ENCODE measurements at places on chromosomes 12 and 14.

DNA sequence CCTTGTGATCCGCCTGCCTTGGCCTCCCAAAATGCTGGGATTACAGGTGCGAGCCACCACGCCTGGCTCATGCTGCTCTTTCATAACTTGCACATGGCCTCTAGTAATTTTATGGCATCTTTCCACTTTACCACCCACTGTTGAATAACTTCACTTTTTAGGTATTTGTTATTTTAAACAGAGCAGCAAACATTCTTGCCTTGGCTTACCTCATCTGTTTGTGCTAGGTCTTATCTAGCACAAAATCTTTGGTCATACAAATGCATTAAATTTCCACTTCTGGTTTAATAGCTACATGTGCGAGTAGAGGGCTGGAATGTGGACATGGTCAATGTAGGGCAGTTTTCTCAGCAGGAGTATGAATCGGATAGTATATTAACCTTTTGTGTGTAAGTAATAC lies 38.8 kb upstream of the ATF7IP start:
- DNase-seq = no peak

- DNase-seq = no peak
Observed at GRCh38 chr12:74984631-74985030, 225.0 kb downstream of the KCNC2 start.

DNA sequence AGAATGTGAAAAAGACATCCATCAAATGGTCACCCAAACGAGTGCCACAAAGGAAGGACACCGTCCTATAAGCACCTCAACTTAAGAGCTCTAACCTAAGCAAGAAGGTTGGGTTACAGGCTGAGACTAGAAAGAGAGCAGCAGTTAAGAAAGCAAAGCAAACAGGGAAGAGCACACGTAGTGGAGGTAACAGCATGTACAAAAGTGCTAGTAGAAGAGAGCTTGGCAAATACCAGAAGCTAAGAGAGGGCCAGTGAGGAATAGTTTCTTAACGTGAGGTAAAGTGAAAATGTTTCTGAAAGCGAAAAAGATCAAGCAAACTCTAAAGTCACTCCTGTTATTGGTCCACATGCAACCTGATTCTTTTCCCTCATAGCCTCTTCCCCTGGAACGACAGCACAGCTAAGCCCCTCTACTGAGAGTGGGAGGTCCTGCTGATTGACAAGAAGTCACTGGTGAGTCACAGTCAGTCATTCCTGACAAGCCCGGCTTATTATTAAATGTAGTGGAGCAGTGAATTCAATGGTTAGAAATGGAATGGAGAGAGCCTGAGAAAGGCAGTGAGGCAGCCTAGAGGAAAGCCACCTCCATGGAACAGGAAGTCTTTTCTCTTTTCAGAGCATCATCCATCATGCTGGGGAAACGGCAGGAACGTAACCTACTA lies 204.4 kb downstream of the SLC25A21 start:
- no peak for DNase-seq

DNA sequence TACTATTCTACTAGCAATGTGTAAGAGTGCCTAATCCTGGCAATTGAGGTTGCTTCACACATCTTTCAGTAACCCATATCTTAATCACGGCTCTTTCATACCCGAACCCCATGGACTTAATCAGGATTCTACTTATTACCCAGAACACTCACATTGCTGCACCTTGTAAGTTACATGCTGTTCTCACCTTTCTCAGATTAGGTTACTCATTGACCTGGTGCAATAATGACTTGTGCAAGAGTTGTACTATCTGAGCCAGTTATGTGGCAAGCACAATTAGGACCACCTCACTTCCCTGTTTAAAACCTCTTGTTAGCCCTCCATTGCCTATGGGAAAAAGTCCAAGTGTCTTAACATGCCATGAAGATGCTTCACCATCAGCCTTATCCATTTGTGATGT lies 306.7 kb upstream of the E2F7 start:
- no peak for DNase-seq
